ENCODE measurements at places on chromosomes 3 and 15.

GRCh38 chr3:59596741-59597140 lies 546.9 kb upstream of the CFAP20DC start:
- DNase-seq: no peak

- no peak for DNase-seq
These were observed 31.3 kb upstream of the LPP start for GRCh38 chr3:188122571-188123169.

DNA sequence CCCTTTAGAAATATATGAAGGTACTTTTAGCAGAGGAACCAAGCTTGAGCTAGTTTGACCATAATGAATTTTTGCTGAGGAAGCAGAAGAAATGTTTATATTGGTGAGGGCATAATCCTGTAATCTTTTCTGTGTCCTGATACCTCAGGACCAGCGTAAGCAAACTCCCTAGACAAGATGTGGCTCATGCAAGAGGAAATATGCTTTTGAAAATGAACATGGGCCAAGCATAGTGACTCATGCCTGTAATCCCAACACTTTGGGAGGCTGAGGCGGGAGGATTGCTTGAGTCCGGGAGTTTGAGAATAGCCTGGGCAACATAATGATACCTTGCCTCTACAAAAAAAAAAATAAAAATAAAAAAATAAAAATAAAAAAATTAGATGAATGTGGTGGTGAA lies 78.5 kb downstream of the PPARG start:
- no peak for DNase-seq

- no peak for DNase-seq
These were observed 59.7 kb upstream of the LRRN1 start for GRCh38 chr3:3739330-3740060.

DNA sequence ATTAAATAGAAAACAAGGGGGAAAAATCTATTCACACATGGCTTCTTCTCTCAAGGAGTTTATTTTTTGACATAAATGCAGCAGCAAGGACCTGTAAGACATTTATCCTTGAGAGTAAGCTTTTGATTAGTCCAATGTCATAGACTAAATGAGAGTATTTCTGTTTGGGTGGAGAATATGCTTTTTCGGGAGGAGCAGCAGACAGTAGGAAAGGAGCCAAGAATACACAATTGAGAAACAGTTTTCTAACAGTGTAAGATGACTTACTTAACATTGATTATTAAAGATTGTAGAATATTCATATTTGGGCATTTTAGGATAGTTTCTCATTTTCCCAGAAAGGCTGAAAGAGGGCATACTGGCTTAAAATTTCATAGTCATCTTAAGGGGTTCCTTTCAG lies 65.9 kb upstream of the PAQR5 start:
- DNase-seq: no peak

DNA sequence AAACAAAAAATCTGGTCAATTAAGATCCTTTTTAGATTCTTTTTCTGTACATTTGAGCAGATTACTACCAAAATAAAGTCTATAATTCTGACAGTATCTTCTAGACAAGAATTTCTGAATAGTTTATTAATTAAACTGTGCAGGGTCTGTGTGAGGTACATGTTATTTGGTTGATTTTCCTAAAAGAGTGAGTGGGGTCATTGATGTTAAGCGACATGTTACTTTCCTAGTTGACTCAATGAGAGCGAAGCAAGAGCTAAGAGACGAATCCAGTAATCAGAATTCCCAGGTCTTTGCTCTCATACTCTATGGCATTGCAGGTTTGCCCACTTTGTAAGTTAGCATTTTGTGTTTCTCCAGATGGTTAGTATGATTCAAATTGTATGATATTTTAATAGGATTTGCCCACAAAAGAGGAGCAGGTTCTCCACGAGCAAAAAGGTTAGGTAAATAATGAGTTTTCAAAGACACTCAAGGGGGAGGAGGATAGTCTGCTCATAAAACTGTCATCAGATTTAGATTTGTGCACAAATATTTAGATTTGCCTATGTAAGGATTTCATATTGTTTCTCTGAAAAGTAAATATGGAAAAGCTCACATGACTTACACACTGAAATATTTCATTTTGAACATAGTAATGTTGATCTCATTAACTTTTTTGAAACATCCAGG lies 217.2 kb upstream of the CGNL1 start:
- no peak for DNase-seq

DNA sequence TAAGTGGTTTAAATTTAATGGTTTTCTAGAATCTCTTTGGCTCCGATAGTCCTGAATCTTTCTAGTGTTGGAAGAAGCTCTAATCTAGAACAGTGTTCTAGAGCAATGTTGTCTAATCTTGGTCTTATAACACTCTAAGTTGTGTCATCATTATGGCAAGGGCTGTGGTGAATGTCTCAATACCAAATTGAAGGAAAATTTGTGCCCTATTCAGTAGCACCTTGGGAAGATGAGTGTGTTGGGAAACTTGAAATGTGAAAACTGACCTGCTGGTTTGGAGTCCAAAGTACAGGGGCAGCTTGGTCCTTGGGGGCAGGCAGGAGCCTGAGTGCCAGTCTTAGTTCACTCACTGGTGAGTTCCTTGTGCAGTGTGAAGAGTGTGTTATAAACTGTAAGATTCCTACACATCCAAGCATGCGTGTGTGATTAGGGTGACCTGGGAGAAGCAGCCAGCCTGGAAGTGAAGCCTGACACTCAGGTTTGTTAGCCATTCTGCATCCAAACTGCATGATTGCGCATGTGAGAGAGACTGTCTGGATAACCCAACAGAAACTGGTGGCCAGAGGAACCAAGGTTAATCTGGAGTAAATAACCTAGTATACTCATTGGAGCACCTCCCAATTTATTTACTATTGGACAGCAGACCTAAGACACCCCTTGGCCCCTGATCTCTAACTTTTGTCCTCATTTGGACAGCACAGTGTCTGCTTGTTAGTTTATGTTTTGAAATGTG lies 14.6 kb downstream of the ZNF592 start:
- no peak for DNase-seq

- DNase-seq: peak; percentile 9
These were observed 20.1 kb upstream of the GOLGA6L2 start for GRCh38 chr15:23467110-23467600.

DNA sequence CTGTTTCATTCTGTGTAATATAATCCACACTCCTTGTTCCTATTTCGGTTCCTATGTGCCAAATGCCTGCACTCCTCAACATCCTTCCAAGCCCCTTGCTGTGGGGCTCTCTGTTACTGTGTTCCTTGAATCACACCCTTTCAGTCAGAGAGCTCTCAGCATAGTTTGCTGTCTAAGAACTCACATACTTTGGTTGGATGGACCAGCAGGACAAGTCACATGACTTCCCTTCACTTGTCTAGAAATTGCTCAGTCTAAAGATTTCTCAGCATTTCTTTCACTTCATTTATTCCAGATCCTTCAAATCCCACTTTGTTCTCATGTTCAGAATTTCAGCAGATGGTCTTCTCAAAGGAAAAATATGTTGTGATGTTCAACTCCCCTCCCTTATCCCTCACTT lies 203.5 kb upstream of the PFN2 start:
- DNase-seq: no peak

- DNase-seq: peak; percentile 48
These were observed 439 bp downstream of the CTXND1 start for GRCh38 chr15:80251428-80252120.

DNA sequence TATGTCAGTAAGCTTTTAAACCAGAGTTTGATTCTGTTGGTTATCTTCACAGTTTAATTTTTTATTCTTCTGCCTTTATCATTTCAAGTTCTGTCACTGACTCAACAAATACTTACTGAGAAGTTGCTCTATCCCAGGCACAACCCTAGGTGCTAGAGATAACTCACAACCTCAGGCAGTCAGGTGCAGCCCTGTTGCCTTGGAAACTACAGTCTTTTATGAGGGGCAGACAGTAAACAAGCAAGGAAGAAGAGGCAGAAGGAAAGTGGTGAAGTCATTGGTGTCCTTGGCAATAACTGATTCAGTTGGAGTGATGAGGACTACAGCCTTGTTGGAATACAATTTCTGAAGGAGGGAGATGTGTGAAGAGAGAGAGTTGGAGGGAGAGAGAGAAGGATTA lies 142.1 kb upstream of the LRTM1 start:
- DNase-seq: no peak

- no peak for DNase-seq
These were observed 14.6 kb upstream of the ARPP21 start for GRCh38 chr3:35624698-35625097.

DNA sequence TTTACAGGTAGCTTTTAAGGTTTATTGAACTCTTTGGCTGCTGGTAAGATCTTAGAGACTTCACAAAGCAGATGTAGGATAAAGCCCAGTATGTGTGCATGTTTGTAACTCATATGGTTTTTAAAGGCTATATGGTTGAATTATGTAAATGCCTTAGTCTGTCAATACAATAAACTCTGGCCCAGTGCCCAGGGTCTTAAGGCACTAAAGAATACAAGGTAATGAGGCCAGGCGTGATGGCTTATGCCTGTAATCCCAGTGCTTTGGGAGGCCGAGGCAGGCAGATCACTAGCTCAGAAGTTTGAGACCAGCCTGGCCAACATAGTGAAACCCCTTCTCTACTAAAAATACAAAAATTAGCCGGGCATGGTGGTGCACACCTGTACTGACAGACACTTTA lies 170.3 kb upstream of the CGNL1 start:
- no peak for DNase-seq

- no peak for DNase-seq
These were observed 82.8 kb downstream of the SLCO3A1 start for GRCh38 chr15:91936182-91936775.

DNA sequence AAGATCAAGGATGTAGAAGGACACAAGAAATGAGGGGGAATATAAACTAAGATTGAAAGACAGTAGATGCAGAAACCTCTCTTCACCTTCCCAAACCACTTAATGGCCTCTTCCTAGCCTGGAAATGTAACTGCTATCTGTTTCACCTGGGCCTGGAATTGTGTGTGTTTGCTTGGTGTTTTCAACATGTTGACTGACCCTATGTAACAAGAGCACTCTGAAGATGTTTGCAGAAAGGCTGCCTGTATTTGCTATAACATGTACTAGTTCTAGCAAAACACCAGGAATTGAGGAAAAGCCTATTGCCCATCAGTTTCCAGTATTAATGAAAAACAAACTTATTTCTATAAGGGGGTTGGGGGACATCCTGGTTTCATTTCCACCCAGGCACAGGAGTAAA lies 248.3 kb downstream of the WDR72 start:
- no peak for DNase-seq

DNA sequence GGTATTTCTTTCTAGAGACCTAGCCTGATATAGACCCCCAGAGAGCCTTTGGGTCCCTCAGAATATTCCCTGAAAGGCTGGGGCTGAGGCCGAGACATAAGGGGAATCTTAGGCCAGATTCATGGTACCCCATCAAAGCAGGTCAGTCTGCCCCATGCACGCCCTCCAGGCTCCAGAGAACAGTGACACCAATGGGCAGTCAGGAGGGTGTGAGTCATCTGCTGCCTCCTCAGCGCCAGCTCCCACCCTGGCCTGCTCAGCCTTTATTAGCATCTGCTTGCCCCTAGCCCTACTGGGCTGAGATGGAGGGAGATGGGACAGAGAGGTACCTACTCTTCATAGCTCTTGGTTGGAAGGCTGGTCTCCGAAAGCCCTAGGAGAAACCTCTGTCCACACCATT lies 14.3 kb upstream of the CAMKV start:
- DNase-seq: no peak

DNA sequence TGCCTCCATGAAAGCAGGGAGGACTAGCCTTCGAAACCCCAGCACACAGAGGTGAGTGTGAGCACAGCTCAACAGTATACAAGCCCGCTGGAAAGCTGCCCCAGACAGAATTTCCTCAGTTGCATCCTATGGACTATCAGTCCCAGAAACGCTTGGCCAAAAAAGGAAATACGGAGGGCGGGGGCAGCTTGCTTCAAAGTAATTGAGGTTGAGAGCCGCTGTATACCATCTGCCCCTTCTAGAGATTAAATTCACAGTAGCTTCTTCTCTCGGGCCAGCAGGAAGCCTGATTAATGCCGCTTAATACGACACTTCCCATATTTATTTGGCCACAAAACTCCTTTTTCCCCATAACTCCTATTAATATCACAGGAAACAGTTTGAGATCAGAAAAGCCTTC lies 88.7 kb downstream of the LIPC start:
- DNase-seq: no peak

- DNase-seq: peak; percentile 42
These were observed 116.3 kb downstream of the CLSTN2 start for GRCh38 chr3:140051019-140051957.

DNA sequence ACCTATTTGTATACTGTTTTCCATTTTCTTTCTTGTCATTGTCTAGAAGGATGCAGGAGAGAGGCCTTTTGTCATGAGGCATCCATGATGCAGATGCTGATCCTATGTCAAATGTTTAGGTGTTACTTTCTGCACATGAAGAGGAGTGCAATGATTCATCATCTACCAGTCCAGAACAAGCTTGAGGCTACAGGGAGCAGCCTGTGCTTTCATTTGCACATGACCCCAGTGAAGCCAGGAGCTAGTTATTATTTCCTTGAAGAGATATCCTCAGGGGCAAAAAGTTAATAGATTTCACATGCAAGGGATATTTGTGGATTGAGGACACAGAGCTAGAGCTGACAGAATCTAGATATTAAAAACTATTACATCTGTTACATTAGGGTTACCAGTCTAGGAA lies 204.4 kb upstream of the TGFBR2 start:
- no peak for DNase-seq

DNA sequence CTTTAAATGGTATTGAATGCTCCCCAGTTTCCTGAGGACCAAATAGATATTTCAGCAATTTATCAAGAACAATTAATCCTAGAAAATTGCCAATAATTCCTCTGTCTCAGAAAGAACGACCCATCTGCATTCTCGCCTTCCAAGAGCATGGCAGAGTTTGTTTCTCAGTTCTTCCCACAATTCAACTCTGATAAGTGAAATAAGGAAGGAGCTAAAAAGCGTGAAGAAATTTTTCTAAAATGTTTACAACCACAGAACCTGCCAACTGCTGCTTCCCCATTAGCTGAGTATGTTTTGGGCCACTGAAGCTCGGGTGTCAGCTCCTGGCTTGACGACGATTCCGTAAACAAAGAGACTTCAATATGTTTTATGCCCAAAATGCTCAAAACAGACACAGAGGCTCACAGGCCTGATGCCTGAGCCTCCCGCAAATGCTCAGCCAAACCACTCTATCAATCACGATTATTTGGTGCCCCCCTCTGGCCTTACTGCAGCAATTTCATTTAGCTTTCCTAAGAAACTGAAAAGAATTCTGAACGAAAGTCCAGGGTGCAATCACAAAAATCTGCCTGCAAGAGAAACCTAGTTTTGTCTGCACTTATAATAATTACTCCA lies 259.2 kb upstream of the CCDC54 start:
- peak; percentile 58 for DNase-seq

DNA sequence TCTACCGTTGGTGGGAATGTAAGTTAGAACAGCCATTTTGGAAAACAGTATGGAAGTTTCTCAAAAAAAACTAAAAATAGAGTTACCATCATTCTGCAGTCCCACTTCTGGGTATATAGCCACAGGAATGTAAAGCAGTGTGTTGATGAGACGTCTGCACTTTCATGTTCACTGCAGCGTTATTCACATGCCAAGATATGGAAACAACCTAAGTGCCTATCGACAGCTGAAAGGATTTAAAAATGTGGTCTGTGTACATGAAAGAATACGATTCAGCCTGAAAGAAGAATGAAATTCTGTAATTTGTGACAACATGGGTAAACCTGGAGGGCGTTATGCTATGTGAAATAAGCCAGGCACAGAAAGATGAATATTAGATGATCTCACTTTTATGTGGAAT lies 157.7 kb downstream of the THSD4 start:
- DNase-seq: no peak

- no peak for DNase-seq
These were observed 476 bp downstream of the IP6K2 start for GRCh38 chr3:48716508-48716981.

- DNase-seq: no peak
These were observed 40.8 kb downstream of the KLHL25 start for GRCh38 chr15:85753791-85754452.
